ENCODE measurements at places on chromosomes 6 and 20.

GRCh38 chr6:138289739-138290138, 71.4 kb upstream of the PBOV1 start:
- no peak for DNase-seq

DNA sequence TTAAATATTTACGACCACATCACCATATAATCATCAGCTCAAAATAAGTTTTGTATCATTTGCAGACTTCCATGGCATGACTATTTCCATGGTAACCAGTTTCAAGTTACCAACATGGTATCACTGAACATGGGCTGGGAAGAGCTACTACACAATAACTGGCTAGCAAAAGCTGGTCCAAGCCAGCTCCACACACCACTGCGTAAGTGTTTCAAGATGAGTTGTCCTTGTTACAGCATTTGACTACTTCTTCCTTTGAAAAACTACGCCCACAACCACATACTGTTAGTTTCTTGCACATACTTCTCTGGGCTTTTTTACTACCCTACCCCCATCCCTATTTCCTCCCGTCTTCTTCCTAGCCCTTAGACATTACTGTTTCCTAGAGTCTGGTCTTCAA, 8.5 kb downstream of the CD164 start:
- DNase-seq, result no peak

GRCh38 chr20:41366546-41367392, at the start of gene EMILIN3:
Gene EMILIN3, minus strand, starts transcription at chr20:41366818. Its CDS starts 184 bp downstream, at chr20:41366634.
- DNase-seq, result no peak

DNA sequence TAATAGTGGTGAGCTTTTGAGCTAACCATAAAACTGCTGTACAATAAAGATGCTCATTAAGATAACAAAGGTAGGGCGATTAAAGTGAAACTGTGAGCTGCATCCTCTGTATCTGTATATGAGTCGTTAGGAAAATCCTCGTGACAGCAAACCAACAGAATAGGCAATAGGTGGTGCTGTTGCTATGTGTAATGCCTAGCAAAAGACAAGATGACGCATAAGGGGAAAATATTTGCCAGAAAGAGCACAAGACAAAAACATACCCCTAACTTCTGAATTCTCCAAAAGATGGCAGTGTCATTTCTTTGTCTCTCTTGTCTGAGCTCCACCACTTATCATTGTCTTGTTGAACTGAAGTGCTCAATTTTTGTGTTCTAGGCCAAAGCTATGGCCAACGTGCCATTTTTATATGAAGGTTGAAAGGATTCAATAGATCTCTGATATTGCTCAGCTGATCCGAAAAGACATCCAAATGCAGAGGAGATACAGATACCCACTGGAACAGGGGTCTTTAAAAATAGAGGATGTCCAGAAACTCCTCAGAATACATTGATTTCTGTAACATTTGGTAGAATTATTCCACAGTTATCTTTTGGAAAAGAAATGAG, 56.3 kb upstream of the ANKEF1 start:
- DNase-seq, result peak; percentile 89

- DNase-seq, result no peak
Observed at GRCh38 chr20:58088625-58089024, 139.8 kb downstream of the ANKRD60 start.

DNA sequence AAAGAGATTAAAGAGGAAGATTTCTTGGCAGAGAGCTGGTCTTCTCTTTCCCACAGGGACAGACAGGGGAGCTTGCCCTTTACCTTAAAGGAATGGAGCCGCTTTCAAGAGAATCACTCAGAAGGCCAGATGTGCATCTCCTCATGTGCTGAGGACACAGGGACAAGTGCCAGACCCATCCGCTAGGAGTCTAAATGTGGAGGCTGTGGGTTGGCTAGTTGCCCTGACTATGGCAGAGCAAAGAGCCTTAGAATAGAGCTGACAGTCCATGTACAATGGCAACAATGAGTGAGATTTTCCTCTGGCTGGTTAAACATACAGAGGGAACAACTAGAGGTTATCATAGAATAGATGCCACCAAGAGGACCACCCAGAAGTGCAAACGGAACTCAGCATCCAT, 7.3 kb upstream of the DOK5 start:
- no peak for DNase-seq

DNA sequence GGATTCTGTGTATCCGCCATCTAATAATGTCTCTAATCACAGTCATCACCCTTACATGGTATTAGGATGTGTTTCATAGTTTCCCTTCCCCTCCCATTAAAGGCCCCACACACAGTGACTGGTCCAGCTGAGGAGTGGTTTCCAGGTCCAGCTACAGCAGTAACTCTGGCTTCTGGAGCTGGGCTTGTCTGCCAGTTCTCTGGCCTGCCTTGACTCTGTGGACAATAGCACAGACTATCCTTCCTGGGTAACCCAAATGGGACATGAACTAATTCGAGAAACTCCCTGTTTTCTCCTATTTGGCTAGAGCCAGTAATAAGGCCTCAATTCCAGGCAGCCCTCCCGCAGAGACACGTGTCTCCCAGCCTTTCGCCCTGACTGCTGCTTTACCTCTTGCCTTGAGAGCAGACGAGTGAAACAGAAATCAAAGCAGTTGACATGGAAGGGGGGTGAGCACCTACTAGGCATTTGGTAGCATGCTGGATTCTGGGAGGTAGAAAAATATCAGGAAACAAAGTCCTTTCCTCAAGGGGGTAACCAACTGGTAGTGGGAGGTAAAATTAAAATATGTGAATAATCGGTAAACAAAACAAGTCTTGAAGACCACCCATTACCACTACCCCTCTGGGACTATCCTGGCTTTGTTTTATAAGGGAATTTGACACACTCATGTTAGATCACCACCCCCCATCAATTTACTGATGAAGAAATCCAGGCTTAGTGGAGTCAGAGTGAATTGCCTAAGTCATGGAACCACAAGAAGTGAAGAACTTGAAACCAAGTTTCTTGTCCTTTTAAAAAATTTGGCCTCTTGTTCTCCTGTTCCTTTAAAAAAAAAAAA, 1.2 kb downstream of the TRAF3IP2 start:
- peak; percentile 91 for DNase-seq

- DNase-seq, result no peak
Observed at GRCh38 chr6:38168699-38169098, 349.2 kb downstream of the ZFAND3 start.

- DNase-seq, result no peak
Observed at GRCh38 chr6:158290040-158290439, 22.2 kb upstream of the TULP4 start.

GRCh38 chr6:11341867-11342266, 109.4 kb upstream of the NEDD9 start:
- no peak for DNase-seq

GRCh38 chr6:11381801-11382513, 149.5 kb upstream of the NEDD9 start:
- DNase-seq, result no peak

- no peak for DNase-seq
Observed at GRCh38 chr6:69584913-69585729, 211.7 kb downstream of the LMBRD1 start.

DNA sequence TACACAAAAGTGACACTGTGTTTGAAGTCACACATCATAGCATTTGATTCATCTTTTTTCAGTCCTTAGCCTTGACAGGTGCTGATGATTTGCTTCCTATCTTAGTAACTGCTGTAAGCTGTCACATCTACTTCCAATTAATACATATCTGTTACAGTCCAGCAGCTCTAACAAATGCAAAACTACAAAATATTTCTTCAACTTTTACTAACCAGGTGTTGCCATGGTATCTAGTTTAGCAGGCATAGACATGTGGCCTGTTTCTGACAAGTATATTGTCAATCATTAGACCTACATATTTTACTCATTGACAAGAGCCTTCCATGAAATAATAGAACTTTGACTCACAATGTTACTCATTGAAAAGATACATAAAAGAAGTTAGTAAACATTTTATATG, 1159.7 kb downstream of the GRIK2 start:
- no peak for DNase-seq

- DNase-seq, result no peak
Observed at GRCh38 chr6:63269470-63269869, 50.3 kb downstream of the LGSN start.

DNA sequence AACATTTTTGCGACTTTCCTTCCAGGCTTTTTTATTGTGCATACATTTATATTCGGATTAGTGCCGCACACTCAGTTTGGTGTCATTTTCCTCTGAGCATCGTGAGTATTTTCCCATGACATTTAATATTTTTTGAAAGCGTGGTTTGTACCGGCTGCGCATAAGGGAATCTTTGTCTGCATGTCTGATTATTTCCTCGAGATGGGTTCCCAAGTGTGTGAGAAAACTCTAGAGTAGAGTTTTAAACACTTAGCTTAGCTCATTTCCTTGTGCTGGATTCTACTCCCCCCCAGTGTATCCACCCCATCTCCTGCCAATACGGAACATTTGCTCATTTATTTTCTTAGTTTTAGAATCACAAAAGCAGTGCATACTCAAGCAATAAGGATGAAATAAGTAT, 94.3 kb downstream of the CDC5L start:
- DNase-seq, result no peak

- DNase-seq, result no peak
Observed at GRCh38 chr6:14518515-14519217, 401.1 kb downstream of the CD83 start.

DNA sequence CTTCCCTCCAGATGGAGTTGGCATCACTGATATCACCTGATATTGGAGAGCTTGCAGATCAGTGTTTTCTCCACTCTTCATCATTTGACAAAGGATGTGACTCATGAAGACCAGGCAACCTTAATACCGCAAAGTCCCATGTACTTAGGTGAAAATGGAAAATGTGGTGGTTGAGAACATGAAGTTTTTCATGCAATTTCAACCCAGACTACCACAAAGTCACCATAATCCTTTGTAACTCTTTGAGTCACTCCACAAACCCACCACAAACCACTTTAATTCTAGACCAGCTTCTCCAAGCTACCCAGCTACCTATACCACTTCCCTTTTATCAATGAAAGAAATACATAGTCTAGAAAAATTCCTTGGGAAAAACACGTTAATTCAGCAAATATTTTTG, 7.1 kb downstream of the NHLRC1 start:
- no peak for DNase-seq

DNA sequence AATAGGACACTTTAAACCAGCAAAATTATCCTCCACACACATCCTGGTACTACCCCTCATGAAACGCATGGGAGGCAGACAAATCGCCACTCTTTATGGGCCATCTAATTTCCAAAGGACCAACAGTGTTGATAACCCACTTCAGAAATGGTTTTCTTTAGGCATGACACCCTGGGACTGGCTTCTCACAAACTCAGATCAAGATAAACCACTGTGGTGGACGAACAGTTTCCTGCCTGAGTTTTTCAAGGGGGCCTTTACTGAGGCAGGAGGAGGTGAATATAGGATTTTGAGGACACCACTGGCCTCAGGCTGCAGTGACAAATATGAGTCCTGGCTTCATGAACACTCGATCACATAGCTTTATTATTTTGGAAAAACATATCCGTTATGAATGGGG, 26.0 kb downstream of the TRAM2 start:
- no peak for DNase-seq

DNA sequence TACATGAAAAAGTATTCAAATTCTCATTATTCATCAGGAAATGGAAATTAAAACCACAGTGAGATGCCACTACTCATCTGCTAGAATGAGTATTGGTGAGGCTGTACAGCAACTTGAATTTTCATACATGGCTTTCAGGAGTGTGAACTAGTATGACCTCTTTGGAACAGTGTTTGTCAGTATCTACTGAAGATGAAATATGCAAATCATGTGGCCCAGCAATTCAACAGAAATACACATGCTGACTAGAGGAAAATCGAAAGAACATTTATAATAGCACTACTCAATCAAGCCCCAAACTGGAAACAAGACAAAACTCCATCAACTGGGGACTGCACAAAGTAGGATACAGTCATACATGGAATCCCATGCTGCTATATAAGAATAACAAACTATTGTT, 102.2 kb downstream of the DCDC2 start:
- DNase-seq, result no peak

DNA sequence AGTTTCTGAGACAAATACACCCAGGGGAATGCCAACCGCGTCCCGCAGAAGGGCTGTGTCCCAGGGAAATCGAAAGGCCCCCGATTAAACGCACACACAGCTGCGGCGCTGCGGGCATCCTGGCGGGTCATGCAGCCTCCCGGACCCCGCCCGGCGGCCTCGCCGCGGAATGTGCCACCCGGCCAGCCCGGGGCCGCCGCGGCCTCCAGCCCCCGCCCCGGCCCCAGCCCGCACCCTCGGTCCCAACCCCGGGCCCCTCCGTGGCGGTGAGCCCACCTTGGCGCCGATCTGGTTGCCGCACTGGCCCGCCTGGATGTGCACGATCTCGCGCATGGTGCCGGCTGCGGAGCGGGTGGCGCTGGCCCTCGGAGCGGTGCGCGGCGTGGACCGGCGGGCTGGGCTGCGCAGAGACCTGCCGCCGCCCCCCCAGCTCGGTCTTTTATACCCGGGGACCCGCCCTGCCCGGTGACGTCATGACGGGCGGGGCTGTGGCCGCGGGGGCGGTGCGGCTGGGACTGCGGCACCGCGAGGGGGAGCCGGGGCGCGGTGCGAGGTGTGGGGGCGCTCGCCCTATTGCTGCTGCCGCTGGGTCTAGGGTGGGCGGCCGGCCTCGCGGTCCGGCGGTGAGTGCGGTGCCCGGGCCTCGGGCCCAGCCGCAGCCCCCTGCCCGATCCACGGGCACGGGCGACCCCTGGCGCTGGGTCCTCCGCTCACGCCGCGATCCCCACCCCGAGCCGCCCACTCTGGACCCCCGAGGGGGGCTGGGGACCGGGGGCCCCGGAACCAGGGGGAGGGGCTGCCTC, at the start of gene TUBB2A:
TUBB2A (minus strand) TSS at position 414 of the 803 bp plus-strand sequence; CDS start at position 333, 81 bp downstream.
- peak; percentile 62 for DNase-seq

DNA sequence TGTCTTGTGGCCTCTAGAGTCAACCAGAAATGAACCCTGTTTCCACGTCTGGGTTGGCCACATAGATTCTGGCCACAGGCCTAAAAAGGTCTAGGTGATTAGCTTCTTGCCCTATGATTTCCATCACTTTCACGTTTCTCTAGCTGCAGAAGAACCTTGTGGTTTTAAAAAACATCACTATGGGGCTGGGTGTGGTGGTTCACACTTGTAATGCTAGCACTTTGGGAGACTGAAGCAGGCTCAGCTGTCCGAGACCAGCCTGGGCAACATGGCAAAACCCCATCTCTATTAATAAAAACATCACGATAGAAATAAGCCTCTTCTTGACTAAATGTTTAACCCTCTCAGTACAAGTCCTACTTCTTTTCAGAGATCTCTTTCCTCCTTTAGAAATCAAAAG, 27.6 kb downstream of the POLR1C start:
- DNase-seq, result no peak

DNA sequence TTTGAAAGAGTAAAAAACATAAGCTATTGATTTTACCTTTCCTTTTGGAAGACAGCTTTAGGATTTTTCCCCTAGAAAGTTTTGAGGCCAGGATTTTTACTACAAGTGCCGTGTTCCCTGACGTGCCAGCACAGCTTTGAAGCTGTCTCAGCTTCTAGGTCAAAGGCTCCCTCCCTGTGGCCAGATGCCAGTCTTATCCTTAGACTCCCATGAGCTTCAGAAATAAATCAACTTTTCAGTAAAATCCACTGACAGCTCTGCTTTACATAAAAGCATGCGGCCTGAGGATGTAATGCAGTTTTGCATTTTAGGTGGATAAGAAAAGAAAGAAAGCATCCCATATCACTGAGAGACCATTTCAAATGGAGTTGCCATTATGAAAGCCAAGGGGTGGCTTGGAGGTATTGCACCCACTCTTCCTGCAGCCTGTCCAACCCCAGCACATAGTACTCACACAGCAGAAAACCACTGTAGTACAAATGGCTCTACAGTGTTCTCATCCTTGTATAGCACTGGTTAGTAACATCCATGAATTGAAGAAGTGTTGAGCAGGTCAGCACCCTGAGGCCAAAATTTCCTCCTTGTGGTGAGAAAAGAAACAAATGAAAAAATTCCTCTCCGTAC, 15.2 kb upstream of the ATXN1 start:
- DNase-seq, result no peak
